ENCODE measurements at places on chromosomes 4 and X.

- DNase-seq = no peak
These were observed 334.2 kb downstream of the TENM3 start for GRCh38 chr4:182577411-182577810.

- DNase-seq = no peak
These were observed 13.3 kb upstream of the CD99 start for GRCh38 chrX:2677764-2678163.

GRCh38 chr4:90165883-90166282 lies 38.7 kb downstream of the CCSER1 start:
- no peak for DNase-seq

- DNase-seq = no peak
These were observed 240.7 kb upstream of the ATP6AP2 start for GRCh38 chrX:40340116-40340515.

GRCh38 chrX:138917781-138918180 lies 206.3 kb upstream of the FGF13 start:
- DNase-seq = no peak

DNA sequence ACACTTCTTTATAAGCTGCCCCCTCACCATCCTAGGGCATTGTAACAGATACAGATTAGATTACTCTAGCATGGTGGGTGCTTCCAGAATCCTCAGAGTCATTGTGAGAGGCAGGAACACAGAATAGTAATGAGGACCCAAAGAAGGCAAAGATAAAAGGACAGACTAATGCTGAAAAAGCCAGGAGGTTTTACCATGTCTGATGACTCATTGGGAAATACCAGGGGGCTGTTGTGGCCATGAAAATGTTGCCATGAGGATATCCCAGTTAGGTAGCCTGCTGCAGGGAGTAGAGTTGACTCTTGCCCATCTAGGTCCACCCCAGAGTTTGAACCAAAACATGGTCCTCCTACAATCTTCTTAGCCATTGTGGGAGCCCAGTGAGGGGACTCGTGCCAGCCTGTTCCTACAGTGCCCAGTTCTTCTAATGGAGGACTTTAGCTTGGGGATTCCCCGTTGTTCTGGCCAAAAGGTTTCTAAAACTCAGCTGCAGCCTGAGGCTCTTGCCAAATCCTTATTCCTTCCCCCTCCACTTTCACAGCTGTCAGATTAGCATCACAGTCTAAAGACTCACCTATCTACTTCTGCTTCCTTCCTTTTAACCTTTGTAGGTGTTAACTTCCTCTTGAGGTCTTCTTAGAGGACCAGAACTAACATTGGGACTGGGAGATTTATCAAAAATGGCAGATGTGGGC lies 586.0 kb upstream of the AADAT start:
- no peak for DNase-seq

GRCh38 chrX:39705290-39705689 lies 392.5 kb downstream of the BCOR start:
- DNase-seq = no peak

DNA sequence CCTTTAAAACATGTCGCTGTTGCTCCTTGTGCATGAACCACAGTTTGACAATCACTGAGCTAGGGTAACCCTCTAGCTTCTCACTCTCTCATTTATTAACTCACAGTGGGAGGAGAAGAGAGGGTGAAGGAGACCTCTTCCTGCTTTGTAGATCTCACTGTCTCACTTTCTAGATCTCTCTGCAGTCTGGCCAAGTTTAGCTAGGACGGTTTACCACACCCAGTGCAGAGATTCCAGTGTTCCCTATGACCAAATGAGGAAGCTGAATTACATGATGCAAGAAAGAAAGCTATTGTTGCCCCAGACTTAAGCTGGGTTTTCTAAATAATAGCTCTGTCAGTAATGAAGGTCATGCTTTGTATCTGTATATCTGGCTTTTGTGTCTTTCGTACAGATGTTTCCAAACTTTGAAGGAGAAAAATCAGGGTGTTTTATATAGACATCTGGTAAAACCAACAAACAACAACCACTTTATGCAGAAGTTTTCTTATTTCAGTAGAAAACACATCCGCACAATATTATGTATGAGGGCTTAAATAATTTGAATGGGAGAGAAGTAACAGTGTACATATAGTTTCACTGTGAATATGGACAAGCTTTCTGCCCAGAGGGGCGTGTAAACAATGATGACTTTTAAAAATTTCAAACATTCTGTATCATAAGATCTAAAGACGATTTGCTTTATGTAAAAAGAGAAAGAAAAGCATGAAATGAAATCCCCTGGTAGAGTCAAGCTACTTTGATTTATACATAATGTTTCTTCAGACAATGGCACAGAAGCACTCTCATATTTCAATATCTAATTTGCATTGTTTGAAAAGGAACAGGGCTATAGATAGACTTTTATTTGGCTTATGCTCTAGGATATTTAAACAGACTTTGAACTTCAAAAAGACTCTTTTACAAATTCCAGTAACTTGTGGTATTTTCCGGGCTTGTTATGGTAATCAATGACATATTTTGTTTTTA lies 582.3 kb downstream of the FSTL5 start:
- no peak for DNase-seq

DNA sequence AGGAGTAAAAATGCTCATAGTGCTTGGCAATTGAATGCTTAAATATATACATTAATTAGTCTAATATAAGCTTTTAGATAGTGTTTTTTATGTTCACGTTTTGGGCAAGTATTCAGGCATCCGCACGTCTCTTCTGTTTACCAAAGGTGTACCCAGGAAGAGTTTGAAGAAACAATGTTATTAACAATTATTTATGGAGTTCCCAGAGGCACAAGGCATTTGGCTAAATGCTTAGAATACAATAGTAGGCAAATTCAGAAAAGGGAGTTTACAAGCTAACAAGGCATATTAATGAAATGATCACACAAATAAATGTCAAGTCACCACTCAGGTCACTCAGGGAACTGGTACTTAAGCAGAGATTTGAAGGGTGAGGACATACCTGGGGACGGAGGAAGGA lies 294.8 kb downstream of the TENM3 start:
- DNase-seq = no peak

DNA sequence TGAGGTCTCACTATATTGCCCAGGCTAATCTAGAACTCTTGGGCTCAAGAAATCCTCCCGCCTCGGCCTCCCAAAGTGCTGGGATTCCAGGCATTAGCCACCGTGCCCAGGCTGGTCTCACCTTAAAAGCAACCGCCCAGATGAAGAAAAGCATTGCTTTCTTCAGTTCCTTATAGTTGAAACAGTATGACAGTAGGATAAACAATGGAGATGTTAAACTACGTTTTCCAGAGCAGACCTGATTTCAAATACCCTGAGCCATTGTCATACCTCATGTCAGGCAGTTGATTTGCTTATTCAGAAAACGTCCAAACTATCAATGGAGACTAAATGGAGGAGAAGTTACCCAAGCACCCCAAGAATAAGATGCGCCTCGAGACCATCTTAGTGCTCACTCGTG lies 26.3 kb upstream of the TMEM131L start:
- no peak for DNase-seq

DNA sequence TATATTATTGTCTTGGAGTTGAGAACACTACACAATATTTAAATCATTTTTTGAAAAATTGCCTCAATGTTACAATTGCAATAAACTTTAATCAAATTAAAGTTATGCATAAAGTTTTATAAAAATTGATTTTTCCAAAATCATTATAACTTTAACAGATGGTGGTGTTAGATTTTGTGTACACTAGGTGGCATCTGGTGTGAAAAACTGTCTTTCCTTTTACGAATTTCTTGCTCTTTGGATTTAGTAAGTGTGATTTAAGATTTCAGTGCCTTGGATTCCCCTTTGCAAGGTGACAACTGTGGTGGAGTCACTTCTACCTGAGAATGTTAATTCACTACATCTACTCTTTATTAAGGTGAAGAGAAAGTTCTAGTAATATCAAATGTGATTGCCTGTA lies 91.6 kb downstream of the AREG start:
- no peak for DNase-seq

GRCh38 chr4:42608551-42608950 lies 48.4 kb downstream of the ATP8A1 start:
- DNase-seq = no peak

- no peak for DNase-seq
These were observed 244.8 kb upstream of the PSAPL1 start for GRCh38 chr4:7679406-7680040.

- no peak for DNase-seq
These were observed 27.8 kb downstream of the PPP2R2C start for GRCh38 chr4:6444582-6444981.

GRCh38 chrX:125374169-125374568 lies 54.5 kb downstream of the TEX13C start:
- no peak for DNase-seq

DNA sequence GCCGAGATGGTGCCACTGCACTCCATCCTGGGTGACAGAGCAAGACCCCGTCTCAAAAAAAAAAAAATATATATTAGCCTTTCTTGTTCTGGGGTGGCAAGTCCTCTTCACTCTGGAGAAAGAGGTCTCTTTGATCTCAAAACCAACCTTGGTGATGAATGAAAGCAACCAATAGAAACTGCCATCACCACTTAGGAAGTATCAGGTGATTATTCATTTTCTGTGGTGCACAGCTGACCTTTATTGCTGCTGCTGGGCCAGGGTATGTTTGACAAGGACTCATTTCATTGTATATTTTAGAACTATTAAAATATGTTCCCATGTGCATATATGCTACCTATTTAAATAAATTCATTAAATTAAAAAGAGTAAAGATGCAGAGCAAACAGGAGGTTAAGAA lies 76.0 kb upstream of the KIT start:
- no peak for DNase-seq

GRCh38 chrX:45445745-45446412 lies 245.2 kb upstream of the DIPK2B start:
- no peak for DNase-seq

DNA sequence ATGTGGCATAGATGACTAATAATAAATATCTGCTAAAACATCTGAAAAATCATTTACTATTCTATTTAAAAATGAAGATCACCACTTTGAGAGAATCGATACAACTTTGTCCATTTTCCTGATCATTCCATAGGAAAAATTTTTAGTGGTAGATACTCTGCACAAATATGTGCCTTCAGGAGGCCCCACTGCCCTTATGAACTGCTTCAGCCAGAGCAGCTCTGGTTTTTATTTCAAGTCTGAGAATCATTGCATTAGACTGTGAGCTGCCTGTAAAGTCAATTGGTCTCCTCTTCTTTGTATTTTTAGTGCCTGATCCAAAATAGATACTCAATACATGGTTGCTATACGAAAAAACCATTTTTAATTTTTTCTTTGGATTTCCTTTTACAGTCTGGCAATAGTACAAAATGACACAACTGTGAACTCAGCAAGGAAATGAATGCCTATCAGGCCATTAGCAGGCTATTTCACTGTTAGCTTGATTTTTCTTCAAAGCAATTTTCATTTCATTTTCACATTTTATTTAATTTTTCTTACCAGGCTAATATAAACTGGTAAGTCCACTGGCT lies 69.1 kb downstream of the SHISA3 start:
- no peak for DNase-seq

DNA sequence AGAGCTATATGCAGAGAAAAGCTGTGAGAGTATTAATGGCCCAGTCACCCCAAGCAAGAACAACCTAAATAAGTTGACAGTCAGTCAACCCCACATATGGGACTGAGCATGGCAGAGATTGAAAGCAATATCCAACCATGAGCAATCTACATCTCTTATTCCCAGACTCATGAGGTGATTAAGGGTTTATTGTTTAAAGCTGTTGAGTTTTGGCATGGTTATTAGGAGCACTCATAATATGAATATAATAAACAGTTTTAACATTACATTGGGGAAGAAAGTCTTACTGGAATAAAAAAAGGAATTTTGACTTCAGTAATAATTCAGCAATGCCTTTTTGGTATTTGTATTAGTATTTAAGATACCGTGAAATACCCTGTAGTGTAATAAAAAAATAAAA lies 1627.4 kb downstream of the STIM2 start:
- no peak for DNase-seq

GRCh38 chrX:109077788-109078187 lies 341.4 kb upstream of the IRS4 start:
- DNase-seq = no peak

GRCh38 chrX:133983974-133984845 lies 1.2 kb downstream of the GPC3 start:
- no peak for DNase-seq

DNA sequence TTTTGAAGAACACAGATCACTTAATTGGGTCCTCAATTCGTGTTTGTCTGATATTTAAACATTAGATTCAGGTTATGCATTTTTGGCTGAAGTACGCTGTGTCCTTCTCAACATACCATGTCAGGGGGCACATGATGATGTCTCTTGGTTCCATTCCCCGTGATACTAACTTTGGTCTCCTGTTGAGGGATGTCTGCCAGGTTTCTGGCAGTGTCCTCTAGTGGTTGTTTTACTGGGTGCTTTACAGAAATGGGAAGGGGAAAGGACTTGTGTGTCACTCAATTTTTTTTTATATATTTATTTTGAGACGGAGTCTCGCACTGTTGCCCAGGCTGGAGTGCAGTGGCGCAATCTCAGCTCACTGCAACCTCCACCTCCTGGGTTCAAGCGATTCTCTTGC lies 58.2 kb downstream of the WWC2 start:
- DNase-seq = no peak

GRCh38 chr4:56880572-56880971 lies 27.1 kb upstream of the REST start:
- no peak for DNase-seq

DNA sequence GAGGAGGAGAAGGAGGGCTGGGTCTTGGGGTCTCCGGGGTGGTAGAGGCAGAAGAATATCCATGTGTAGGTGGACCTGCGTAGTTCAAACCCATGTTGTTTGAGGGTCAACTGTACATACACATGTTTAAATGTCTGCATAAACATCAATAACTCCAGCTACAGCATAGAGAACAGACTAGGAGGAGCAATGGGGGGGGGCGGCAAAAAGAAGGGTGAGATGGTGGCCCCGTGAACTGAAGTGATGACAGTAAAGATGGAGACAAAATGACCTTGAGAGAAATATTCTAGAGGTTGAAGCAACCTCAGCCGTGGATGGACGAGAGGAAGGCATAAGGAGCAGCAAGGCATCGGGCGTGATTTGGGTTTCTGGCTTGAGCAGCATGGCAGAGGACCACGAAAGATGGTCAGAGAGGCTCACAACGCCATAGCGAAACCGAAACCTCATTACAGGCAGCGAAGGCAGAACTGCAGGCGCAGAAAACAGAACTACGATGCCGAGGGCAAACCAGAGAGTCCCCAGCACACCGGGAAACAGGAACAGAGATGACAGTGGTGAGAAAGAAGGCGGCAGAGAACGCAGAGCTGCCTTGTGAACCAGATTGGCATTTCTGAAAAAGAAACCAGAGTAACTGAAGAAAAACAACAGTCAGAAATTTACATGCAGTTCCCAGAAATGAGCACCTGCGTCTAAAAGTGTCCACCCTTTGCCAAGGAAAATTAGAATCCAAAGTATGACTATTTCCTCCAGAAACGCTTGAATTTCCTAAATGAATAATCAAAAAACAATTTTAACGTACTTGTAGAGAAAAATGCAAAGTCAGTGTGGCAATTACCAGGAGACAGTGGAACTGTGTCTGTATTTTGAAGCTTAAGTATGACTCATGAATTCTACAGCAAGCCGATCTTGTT lies 50.3 kb upstream of the ENPP6 start:
- peak; percentile 74 for DNase-seq

Measured in stimulated activated naive CD8-positive, alpha-beta T cell treated with anti-CD3 and anti-CD28 coated beads, Interleukin-15, Interleukin-2, amounts not matched to agents 100 U/mL and 50 U/mL, for 24 hours (primary cell).